ENCODE measurements at places on chromosomes 16 and 17. TPM values are rescaled to one million over a fixed set of nuclear protein-coding genes. Genes with fewer than 3 reads are reported as not detected.
A peak's percentile ranks its signal among the peaks of the same experiment; 100 is the strongest.

DNA sequence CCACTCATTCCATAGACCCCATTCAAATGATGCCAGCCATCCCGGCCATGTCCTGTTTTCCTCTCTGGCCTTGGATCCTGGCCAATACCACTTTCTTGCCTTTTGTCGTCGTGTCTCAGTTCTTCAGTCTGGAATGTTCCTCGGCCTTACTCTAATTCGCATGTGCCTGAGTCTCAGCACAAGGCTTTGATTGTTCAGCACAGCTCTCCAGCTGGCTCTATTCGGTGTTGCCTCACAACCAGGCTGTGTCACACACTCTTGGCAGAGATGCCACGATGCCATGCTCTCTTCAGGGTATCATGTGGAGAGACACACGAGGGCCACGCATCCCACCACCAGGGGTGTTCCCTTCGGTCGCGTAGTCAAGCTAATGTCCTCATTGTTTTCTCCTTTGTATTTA, 1.8 kb upstream of the VPS4A start:
- peak; percentile 40 for DNase-seq

DNA sequence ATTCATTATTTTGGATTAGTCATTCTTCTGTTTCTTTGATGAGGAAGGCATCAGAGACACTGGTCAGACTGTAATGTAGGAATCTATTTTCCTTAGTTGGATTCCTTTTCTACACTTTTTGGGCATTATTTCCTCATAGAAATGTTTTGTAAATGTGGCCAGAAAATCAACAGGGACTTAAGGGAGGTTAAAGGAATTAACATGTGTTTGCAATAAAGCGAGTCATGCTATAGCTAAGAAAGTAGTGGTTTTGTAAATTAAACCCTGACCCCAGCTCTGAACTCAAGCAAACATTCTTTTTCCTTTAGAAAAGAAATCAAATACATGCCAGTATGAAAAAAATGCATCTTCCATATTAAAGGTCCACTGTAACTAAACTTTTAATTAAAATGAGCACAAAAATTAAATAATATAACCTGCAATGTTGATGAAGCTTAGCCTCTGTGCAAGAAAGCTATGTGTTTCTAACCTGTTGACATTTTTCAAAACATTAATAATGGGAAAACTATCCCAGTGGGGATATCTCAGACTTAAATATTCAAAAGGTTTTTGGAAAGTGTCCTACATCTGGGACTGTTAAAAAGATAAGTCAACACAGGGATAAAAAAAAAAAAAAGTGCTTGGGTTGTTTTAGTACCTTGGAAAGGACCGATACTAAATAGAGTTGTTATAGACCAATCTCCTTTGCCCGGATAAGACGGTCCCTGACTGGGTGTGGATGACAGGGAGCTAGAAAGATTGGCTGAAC, 428.0 kb downstream of the CA10 start:
- peak; percentile 56 for DNase-seq

DNA sequence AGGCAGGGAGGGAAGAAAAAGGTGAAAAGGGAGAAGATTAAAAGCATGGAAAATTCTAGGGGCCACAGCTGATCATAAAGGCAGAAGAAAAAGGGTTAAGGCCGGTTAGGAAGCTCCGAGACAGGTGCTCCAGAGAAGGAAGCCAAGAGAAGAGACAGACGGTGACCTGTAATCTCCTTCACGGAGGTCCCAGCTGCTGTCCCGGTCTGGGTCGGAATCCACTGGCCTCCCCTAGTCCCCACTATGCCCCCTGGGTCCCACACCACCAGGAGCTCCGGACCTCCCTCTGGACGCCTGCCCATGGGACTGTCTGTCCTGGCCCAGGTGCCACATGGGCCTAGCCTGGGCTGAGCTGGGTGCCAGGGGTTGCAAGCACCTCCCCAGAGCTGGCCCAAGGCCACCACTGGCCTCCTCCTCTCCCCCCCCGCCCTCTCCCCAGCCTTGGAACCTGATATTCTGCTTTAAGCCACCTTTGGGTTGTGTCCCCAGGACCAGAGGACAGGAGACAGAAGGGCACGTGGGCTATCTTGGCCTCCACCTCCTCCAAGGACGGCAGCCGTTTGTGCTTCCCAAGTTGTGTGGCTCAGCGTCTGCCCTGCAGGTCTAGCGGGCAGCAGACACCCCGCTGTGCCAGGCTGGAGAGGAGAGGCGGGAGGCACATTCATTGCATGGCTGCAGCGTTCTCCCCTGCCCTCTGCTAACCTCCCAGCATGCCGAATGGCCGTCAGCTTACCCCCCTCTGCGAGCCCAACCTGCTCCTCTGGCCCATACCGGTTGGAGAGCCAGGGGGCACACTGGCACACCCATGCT, 102.4 kb downstream of the ENGASE start:
- DNase-seq, result no peak

DNA sequence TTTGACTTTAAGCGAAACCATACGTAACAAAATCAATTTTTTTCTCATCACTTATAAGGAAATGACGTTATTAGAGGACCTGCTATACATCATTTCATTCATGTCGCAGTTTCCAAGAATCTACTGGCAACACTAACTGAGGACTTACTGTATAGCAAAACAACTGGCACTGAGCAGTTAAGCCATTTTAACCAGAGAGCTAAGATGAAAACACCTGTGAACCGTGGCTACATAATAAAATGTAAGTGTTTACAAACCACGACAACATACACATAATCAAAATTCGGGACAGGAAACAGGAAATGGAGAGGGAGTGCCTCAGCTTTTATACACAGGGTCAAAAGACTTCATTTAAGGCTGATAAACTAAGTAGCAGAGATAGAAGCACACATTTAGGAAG, 29.5 kb downstream of the METTL16 start:
- peak; percentile 9 for DNase-seq

DNA sequence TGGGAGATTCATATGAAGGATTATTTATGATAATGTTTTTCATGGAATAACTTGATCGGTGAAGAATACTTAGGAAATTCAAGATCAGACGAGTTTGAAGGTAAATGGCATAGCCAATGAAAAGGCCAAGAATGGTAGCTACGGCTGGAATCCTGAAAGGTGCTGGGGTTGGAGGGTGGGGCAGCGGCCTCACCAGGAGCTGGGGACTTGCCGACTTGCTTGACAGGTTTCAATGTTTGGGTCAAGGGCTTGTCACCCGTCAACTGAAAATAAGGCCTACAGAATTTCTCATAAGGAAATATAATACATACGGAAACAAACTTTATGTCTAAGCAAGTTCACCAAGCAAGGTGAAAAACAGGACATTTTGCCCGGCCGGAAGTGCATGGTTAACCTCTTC, 9.9 kb downstream of the CRYM start:
- no peak for DNase-seq

- DNase-seq, result no peak
Measured at GRCh38 chr17:40779181-40779909, 3.0 kb downstream of the KRT27 start.

DNA sequence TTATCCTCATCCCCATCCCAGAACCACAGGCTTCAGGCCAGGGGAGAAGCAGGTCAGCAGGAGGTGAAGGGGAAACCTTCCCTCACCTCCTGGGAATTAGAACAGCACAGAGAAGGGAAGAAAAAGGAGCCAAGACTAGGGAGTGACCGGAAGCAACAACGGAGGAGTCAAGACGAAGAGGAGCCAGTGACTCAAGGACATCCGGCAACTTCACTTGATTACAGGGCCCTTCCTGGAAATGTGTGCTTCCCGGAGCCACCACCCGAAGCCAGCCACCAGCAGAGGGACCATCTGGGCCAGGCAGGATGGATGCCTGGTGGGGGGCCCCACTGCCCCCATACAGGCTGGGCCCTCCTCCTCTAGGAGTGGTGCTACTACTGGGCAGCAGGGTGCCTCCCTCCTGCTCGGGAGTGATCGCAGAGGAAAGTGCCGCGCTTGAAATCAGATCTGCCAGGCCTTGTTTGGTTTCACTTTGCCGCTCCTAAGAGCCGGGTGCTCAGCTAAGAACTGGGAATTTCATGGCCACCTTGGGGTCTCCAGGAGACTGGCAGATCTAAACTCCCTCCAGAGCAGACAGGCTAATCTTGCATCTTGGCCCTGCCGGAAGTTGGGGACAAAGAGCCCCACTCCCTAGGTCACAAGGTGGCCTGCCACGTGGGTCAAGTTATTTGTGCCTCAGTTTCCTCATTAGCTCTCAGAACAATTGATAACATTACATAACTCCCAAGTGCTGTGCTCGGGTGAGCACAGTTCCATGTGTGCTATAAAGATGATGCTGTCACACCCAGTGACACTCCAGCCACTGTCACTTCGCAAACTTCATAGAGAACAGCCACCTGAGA, 6.6 kb downstream of the CDC42EP4 start:
- peak; percentile 72 for DNase-seq

DNA sequence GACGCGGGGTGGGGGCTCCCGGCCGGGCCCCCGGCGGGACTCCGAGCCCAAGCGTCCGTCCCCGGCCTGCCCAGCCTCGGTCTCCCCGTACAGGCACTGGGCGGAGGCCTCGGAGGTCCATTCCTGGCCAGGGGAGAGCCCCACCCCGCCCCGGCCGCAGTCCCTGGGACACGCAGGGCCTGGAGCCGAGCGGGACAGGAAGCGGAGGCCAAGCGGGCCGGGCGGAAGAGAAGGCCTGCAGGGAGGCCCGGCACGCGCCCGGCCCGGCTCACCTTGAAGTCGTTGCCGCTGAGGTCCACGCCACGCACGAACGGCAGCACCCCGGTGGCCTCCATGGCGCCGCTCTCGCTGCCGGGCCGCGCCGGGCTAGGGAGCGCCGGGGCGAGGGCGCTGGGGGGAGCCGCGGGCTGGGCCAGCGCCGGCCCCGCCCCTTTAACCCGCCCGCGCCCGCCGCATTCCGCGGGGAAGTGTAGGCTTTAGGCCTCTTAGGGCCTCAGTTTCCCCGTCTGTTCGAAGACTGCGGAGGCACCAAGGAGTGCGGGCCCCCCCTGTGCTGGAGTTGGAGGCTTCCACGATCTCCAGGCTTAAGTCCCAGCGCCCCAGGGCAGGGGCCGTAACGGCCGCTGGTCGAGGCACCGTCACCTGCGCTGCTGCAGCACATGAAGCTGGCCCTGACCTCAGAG, at the start of gene FLII:
Gene FLII, minus strand, starts transcription at position 383 of the 683 bp plus-strand sequence. Its CDS starts 48 bp downstream, at position 335.
- peak; percentile 66 for DNase-seq

- DNase-seq, result no peak
Measured at GRCh38 chr16:27620541-27620940, 70.6 kb downstream of the KATNIP start.

GRCh38 chr17:73546770-73547536, 97.3 kb downstream of the SDK2 start:
- no peak for DNase-seq

- no peak for DNase-seq
Measured at GRCh38 chr17:65660947-65661346, 99.5 kb upstream of the AXIN2 start.

DNA sequence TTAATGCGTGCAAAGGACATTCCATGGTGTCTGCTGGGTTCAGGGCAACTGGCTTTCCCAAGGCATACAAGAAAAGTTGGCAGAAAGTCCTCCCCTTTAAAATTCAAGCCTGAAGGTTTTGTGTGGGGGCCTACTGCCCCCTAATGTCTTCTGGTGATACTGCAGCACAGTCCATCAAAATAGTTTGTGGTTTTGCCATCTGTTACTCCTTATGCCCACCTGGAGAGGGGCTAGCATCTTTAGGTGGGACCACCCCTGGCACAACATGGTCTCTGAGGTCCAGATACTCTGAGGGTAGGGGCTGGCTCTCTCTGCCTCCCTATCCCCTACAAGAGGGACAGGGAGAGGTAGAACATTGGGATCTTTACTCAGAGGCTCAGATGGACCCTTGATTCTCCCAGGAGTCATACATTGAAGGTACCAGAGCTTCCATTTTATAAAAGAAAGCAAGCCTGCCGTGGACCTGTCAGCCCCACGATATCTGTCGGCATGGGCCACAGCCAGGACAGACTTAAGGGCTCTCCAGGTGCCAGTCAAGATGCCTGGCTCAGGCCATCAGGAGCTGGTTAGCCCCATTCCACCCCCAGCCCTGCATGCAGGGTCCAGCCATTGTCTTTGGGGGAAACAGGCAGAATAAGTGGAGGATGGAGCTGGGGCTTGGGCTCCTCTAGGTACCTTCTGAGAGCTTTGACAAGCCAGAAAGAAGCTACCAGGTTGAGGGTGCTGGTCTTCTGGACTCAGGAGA, 6.3 kb downstream of the ESRP2 start:
- DNase-seq, result peak; percentile 85

GRCh38 chr16:8075271-8075670, 515.0 kb downstream of the TMEM114 start:
- DNase-seq, result peak; percentile 6

- no peak for DNase-seq
Measured at GRCh38 chr16:69837380-69837779, 75.2 kb downstream of the WWP2 start.

GRCh38 chr17:66406701-66407644, 104.6 kb downstream of the PRKCA start:
- DNase-seq, result no peak

DNA sequence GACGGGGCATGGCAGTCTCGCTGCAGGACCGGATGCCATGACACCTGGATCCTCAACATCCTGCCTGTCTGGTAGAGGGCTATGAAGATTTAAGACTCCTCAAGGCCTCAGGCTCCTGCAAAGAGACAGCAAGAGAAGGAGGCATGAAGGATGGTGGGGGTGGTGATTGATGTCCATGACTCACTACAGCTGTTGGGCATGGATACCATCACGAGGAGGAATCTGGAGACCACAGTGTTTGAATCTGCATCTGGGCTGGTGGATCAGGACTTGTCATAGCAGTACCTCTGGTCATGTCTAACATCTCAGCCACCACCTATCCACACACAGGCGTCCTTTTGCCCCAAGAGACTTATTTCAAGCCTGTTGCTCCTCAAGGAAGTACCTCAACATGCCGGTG, 50.2 kb upstream of the WSCD1 start:
- peak; percentile 38 for DNase-seq

DNA sequence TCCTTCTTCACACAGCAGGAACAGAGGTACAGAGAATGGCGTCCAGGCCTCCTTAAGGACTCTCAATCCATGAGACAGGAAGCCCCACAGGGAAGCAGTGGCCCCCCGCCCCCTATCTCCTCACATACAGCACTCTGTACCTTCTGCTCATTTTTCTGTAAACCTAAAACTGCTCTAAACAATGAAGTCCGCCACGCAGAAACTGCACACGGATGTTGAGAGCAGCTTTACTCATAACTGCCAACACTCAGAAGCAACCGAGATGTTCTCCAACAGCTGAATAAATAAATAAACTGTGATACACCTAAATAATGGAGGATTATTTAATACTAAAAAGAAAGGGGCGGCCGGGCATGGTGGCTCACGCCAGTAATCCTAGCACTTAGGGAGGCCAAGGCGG, 9.9 kb downstream of the TBC1D16 start:
- DNase-seq, result peak; percentile 58

- DNase-seq, result no peak
Measured at GRCh38 chr17:21210411-21211076, 3.4 kb downstream of the TMEM11 start.

- peak; percentile 11 for DNase-seq
Measured at GRCh38 chr16:78499399-78499798, 399.9 kb downstream of the WWOX start.

GRCh38 chr17:75024686-75025397, 12.4 kb downstream of the MRPL58 start:
- DNase-seq, result no peak

The DVL2 gene
- 53.7 TPM for total RNA-seq

The LUC7L gene
- total RNA-seq, result 60.5 TPM

The DNAH17 gene
- total RNA-seq, result not detected

The BCO1 gene
- total RNA-seq, result 0.10 TPM

The MSLN gene
- 5.3 TPM for total RNA-seq

The SLFN13 gene
- 6.2 TPM for total RNA-seq

The CCDC200 gene
- not detected for total RNA-seq

The IRX3 gene
- 5.1 TPM for total RNA-seq

The SCIMP gene
- not detected for total RNA-seq
